Stimulated activated naive CD4-positive, alpha-beta T cell (primary cell): ENCODE measurements at places on chromosomes 1 and 21.
A peak's percentile ranks its signal among the peaks of the same experiment; 100 is the strongest.

- DNase-seq: no peak
These were observed 6.1 kb upstream of the MTF1 start for GRCh38 chr1:37865348-37866120.

DNA sequence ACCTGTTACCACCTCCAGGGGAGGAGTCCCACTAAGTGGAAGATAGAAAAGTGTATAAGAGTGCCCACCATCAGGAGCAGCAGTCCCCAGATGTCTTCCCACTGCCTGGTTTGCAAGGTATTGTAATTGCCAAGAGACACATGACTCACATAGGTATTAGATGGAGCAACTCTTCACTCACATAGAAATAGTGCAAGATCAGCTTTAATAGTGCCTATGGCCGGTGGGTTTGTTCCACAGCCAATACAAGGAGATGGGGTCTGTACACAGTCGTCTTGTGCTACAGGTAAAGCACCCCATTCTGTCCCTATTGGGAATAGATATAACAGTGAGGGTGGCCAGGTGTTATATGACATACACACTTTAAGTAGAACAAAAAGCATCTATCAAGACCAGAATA, 18.6 kb upstream of the GBP5 start:
- no peak for DNase-seq

- no peak for DNase-seq
These were observed 290.4 kb downstream of the GRIK1 start for GRCh38 chr21:29649406-29649814.

- DNase-seq: no peak
These were observed 598.6 kb downstream of the AJAP1 start for GRCh38 chr1:5253036-5253435.

DNA sequence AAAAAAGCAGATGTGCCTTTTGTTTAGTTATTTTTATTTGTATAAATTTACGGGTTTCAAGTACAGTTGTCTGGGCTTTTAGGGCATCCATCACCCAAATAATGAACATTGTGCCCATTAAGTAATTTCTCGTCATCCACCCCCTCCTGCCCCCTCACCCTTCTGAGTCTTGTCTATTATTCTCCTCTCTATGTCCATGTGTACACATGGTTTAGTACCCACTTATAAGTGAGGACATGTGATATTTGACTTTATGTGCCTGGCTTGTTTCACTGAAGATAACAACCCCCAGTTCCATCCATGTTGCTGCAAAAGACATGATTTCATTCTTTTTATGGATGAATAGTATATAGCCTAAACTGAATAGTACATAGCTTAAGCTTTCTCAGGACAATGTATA, 189.2 kb downstream of the ZP4 start:
- DNase-seq: no peak

GRCh38 chr1:2411801-2412394, 466 bp downstream of the PEX10 start:
- DNase-seq: no peak

DNA sequence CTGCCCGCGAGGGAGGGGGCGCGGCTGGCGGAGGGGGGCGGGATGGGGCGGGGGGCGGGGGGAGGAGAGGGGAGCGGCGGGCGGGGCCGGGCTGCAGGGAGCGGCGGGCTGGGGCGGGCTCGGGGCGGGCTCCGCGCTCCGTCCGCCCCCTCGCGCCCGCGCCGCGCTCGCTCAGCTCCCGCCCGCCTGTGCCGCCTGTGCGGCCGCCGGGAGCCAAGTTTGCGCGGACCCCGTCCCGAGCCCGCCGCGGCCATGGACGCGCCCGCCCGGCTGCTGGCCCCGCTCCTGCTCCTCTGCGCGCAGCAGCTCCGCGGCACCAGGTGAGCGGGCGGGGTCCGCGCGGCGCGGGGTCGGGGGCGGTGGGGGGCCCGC, at the start of gene GABRD:
Gene GABRD, plus strand, starts transcription at position 174 of the 372 bp plus-strand sequence. Its CDS starts 79 bp downstream, at position 253.
- no peak for DNase-seq

DNA sequence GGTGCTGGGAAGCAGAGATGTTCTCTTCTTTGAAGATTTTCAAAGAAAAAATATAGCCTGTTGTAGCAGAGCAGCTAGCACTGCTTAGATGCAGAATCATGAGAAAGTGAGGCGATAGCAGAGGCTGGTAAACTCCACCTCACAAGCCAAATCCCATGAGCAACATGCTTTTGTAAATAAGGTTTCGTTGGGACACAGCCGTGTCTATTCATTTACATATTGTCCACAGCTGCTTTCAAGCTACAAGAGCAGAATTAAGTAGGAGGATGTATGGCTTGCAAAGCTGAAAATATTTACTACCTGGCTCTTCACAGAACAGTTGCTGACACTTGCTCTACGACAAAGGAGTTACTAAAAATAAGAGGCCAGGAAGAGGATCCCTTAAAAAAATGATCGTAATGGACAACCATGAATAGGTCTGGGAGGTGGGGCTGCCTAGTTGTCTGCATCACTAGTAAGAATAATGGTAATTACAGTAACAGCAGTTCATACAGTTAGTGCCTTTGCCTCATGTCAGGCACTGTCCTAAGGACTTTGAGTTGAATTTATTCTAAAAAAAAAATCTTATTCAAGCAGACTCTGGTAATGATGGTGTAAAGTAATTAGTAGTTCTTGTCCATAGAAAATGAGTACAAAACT, 622.0 kb downstream of the KIF26B start:
- DNase-seq: no peak

GRCh38 chr1:117189726-117190125, 21.0 kb downstream of the VTCN1 start:
- no peak for DNase-seq

GRCh38 chr1:184800876-184801275, 46.2 kb upstream of the EDEM3 start:
- DNase-seq: no peak

- DNase-seq: no peak
These were observed 168.6 kb downstream of the TRIM33 start for GRCh38 chr1:114342376-114342775.

GRCh38 chr1:228368801-228369607, 37.6 kb downstream of the TRIM11 start:
- no peak for DNase-seq

DNA sequence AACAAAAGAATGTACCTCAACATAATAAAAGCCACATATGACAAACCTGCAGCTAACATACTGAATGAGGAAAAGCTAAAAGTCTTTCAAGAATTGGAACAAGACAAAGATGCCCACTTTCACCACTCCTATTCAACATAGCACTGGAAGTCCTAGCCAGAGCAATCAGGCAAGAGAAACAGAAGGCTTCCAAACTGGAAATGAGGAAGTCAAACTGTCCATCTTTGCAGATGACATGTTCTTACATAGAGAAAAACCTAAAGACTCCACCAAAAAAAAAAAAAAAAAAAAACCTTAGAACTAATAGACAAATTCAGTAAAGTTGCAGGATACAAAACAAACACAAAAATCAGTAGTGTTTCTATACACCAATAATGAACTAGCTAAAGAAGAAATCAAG, 20.2 kb downstream of the NSL1 start:
- no peak for DNase-seq

DNA sequence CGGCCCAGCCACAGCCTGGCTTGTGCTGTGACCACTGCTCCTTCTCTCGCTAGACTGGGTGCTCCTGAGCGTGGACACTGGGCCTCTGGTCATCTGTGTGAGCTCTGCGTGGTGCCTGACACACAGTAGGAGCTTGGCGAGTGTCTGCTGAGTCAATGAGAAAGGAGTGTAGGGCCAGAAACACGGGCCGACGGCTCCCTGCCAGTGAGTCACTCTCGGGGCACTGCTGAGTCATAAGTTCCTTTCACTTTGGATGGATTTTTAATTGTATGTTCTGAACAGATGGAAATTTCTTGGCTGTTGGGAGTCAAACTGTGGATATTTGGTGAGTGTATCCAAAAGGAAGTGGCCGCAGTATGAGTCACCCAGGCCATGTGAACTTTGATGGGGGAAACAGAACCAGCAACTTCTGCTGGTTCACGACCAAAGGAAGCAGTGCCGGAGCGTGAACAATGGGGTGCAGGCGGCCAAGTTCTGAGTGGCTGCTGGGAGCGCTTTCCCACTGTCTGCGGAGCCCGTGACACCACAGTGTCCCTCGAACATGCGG, 41.0 kb upstream of the COL18A1 start:
- no peak for DNase-seq

- no peak for DNase-seq
These were observed 1.8 kb downstream of the KPRP start for GRCh38 chr1:152759453-152760173.

- DNase-seq: no peak
These were observed at the start of gene SHC1 for GRCh38 chr1:154970631-154971340. SHC1 (minus strand) TSS chr1:154970747; CDS start chr1:154970526, 221 bp downstream.

DNA sequence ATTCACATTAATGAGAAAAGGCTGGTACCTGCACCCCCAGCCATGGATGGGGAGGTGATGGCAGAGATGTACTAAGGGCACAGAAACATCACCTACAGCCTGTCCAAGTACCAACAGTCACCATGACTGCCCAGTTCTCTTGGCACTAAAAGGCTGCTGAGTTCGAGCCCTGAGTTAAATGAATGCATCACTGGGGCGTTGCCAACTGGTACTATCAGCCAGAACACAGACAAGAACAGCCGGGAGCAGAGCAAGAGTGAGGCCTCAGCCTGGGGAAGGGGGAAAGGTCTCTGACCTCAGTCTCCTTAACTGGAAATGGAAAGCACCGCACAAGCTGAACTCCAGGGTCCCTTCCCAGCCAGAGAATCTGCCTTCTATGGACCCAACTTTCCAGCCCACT, 60.5 kb downstream of the GLIS1 start:
- no peak for DNase-seq

- no peak for DNase-seq
These were observed 29.1 kb downstream of the EIF2D start for GRCh38 chr1:206582971-206583706.

GRCh38 chr1:232590744-232591082, 39.2 kb downstream of the SIPA1L2 start:
- DNase-seq: no peak

- DNase-seq: no peak
These were observed 9.1 kb upstream of the CREG1 start for GRCh38 chr1:167562702-167563101.

GRCh38 chr1:192555399-192555798, 20.2 kb upstream of the RGS1 start:
- DNase-seq: no peak

- peak; percentile 45 for DNase-seq
These were observed at the start of gene RHOU for GRCh38 chr1:228734881-228735801. RHOU (plus strand) TSS chr1:228735479; CDS start chr1:228735743, 264 bp downstream.

GRCh38 chr1:1397839-1398523, 1.2 kb downstream of the CCNL2 start:
- DNase-seq: no peak

DNA sequence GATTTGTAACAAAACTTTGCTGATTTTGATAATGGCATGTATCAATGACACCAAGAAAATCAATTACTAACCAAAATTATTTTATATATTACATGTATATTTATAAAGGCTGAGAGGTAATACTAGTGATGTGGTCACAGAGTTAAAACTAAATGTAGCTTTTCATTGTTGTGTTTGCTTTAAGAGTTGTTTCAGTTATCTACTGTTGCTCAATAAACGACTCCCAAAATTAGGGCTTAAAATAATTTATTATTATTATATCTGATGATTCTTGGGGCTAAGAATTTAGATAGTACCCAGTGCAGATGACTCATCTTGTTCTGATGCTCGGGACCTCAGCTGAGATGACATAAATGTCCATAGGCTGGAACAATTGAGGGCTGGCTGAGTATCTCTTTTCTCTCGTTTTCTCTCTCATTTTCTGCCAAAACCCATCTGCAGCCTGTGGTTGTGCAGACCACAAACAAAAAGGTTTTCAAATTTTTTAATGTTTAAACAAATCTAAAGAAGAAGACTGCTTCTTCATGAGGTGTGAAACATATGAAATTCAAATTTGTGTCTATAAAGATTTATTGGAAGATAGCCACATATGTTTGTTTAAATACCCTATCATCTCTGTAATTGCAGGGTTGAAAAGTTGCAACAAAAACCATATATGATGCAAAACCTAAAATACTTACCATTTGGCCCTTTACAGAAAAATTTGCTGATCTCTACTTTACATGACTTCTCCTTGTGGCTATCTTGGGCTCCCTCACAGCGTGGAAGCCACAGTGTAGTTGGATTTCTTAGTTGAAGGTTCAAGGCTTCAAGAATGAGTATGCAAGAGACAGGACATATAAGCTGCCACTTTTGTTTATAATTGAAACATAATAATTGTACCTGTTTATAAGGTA, 14.8 kb upstream of the PTPRC start:
- no peak for DNase-seq

GRCh38 chr1:180040034-180040433, 85.4 kb downstream of the CEP350 start:
- DNase-seq: no peak

GRCh38 chr1:194338241-194338948, 1152.0 kb upstream of the B3GALT2 start:
- no peak for DNase-seq

GRCh38 chr1:181086091-181086490, 2.4 kb upstream of the IER5 start:
- DNase-seq: no peak

- no peak for DNase-seq
These were observed 2.2 kb upstream of the VPS45 start for GRCh38 chr1:150065184-150065871.

DNA sequence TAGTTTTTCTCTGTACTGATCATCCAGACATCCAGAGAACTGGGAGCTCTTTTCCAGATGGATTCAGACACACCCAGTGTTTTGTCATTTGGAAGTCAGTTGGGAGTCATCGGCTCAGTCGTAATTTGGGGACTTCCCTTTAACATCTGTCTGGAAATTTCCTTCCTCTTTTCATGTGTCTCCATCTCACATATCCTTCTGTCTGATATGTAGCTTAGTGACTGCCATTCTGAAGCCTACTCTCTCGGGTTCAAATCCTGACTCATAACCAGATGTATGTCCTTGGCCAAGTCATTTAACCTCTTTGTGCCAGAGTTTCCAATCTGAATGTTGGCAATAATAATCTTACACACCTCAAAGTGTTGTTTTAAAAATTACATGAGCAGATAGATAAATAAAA, 3.0 kb downstream of the MORC3 start:
- no peak for DNase-seq

GRCh38 chr1:31703431-31704270, at the start of gene COL16A1:
COL16A1 (minus strand) TSS chr1:31704017; CDS start chr1:31702193, 1,824 bp downstream.
- DNase-seq: no peak

GRCh38 chr1:167548059-167548932, 5.3 kb downstream of the CREG1 start:
- no peak for DNase-seq

GRCh38 chr1:64895500-64895899, 70.8 kb downstream of the JAK1 start:
- DNase-seq: no peak

DNA sequence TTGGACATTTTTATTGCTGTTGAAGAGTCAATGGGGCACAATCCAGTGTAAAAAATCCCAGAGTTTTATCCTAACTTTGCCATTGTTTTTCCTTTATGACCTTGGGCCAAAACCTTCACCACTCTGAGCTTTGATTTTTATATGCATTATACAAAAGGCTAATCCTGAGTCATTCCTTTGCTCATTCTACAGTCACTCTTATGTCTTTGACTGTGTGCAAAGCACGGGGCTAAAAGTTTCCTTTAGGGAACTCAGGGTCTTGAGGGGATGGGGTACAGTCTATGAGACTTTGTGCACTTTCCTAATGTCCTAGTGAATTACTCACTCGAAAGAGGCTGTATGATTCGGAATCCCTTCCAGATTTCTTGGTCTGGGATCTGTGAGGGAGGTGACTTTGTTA, 543.2 kb upstream of the CAMK1G start:
- no peak for DNase-seq
